Neural progenitor cell (in vitro differentiated cells): ENCODE measurements at places on chromosomes 11 and 22. TPM values are rescaled to one million over a fixed set of nuclear protein-coding genes. Genes with fewer than 3 reads are reported as not detected.

Gene TMPRSS5
- total RNA-seq, result 0.74 TPM in 1 of 2 replicates, not detected in the other

Gene OLFML1
- total RNA-seq, result not detected in 2 replicates

DNA sequence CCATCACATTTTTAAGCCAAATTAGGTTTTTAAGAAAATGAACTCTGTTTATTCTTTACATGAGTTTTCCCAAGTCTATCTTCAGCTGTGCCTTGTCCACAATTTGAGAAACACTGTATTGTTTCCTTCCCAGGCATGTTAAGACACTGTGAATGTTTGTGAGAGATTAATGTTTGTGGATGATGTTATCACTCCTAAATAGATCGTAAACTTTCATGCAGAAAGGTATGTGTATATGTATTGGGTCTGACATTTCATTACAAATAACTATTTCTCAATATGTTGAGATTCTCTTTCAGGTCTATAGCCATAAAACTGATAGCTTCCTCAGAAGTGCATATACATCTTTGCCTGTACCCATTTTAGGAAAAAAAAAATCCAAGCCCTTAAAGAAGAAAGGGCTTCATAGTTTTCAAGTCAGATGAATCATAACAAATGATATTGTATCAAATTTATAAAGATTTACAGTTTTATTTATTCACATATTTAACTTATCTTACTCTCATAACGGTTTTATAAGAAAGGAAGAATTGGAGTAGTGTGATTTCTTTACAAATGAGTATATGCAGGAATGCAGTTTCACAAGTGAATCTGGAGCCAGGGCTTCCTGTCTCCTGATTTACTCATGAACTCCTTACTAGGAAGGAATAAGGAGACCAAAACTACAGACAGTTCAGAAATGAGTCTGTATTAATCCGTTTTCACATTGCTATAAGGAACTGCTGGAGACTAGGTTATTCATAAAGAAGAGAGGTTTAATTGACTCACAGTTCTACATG lies 11.2 kb downstream of the OR8D1 start:
- no peak for DNase-seq

DNA sequence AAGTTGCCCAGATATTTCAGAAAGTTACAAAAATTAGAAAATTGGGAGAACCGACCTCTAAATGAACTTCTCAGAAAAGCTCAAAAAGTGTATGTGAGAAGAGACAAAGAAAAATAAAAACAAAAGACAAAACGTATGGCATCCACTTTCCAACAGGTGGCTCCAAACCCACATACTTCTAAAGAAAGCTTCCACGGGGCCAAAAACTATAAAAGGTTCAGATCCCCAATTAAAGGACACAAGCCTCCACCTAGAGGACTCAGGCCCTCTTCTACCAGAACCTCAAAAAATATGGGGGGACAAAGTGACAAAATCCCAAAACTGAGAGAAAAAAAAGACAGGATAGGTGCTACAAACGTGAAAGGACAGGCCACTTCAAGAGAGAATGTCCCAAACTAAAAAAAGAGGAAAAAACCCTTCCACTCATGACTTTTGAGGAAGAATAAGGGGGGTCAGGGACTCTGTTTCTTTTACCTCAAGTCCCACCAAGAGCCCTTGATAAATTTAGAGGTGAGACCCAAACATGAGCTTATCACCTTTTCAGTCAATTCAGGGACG lies 8.8 kb downstream of the SCGB2A1 start:
- DNase-seq, result peak; percentile 50

DNA sequence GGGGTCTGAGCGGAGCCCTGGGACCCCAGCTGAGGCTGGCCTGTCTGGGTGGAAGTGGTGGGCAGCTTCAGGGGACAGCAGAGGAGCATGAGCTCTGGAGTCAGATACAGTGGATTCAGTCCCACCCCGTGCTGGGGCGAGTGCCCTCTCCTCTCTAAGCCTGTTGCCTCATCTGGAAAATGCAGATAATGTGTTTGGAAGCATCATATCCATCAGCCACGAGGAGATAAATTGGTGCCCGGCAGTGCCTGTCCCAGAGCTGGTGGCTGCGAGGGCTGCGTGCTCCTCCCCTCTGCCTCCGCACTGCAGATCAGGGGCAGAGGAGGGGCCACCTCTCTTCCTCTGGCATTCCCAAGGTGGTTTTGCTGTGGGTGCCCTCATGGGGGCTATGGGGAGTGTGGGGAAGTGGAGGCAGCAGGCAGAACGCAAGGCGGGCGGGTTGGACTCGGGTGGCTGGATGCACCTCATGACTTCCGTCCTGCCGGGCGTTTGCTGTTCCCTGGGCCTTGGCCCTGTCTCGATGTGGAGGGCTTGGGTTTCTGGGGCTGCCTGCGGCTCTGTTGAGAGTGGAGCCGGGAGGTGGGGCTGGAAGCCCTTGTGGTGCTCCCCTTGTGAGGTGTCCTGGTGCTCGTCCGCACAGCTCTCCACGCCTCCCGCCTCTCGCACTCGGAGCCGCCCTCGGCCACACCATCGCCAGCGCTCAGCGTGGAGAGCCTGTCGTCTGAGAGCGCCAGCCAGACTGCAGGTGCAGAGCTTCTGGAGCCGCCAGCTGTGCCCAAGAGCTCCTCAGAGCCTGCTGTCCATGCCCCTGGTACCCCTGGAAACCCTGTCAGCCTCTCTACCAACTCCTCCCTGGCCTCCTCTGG lies 20.9 kb downstream of the MICALL1 start:
- DNase-seq, result no peak

Gene OR5AS1
- total RNA-seq, result not detected in 2 replicates

GRCh38 chr22:41940832-41941765 lies 5.9 kb downstream of the CENPM start:
- DNase-seq, result peak; percentile 86

Gene APOL5
- total RNA-seq, result not detected in 2 replicates

DNA sequence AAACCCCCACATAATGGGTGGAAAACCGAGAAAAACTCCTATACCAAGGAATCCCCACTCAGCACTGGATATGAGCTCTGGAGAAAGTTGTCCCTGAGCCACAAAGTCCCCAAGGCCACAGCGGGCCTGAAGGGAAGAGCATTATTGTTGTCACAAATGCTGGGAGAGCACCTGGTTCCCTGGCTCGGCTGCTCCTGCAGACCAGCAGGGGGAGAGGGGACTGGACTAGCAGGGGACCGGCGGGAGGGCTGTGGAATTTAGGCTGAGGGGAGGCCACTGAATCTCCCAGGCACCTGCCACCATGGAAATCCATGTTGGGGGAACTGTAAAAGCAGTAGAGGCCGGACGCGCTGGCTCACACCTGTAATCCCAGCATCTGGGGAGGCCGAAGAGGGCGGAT lies 7.0 kb downstream of the PC start:
- peak; percentile 35 for DNase-seq

GRCh38 chr11:95588821-95589220 lies 200.8 kb downstream of the FAM76B start:
- no peak for DNase-seq

DNA sequence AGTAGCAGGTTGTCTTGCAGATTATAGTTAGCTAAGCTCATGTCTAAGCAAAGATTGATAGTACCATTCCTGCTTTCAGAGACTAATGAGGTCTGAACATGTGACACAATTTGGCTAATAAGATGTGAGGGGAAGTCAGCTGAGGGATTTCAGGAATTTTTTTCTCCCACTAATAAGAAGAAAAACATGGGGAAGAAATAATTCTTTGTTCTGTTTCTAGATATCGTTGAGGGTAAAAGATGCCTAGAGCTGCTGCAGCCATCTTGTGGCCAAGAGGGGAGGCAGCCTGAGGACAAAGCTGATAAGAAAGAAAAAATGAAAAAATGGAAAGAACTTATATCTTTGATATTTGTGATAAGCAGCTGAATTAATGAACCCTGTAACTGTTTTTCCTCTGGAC lies 1334.4 kb downstream of the LRRC4C start:
- peak; percentile 10 for DNase-seq

Gene HPS4
- total RNA-seq, result 65.3 and 95.5 TPM in 2 replicates

- DNase-seq, result no peak
Observed at GRCh38 chr11:130411223-130411622, 17.2 kb downstream of the ADAMTS8 start.

DNA sequence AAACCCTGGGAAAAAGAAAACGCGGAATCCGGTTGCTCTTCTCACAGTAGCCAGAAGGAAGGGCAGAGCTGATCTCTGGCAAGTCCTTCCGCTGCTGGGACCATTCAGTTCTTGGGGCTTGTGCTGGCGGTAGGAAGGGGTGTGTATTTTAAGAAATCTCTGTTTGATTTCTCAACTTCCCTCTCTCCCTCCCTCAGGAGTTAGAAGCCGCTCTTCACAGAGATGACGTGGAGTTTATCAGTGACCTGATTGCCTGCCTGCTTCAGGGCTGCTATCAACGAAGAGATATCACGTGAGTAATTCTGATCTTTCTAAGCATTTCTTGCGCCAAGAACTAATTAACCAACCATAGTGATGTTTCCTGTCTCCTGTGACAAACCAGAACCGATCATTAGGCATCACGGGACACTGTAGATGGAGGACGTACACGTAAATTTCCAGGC lies 85.9 kb upstream of the SLC25A18 start:
- peak; percentile 18 for DNase-seq

Gene CCDC87
- total RNA-seq, result 0.22 and 1.2 TPM in 2 replicates

DNA sequence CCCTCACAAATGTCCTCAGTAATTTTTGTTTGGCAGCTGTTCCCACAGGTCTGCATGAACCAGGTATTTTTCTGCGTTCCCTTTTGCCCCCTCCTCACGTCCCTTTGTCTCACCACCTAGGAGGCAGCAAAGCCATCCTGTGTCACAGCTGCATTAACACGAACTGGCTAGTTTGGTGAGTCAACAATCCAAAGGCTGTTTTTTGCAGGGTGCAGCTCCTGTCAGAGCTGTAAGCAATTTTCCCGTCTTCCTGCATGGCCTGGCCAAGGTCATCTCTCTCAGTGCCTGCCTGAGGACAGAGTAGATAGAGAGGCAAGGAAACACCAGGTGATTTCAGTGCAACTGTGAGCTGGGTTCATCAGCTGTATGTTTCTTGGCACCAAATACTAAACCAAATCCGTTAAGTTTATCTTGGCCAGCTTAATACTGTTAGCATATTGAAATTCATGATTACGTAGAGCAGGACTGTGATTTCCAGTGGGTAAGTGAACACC lies 20.6 kb upstream of the VSIG10L2 start:
- no peak for DNase-seq
